Left renal pelvis (tissue), 4 donors: ENCODE measurements at places on chromosomes 2 and 18.

GRCh38 chr18:62617793-62618591 lies 95.2 kb downstream of the ZCCHC2 start:
- DNase-seq: no peak

- no peak for DNase-seq
Measured at GRCh38 chr2:61841286-61841685, 12.6 kb downstream of the FAM161A start.

DNA sequence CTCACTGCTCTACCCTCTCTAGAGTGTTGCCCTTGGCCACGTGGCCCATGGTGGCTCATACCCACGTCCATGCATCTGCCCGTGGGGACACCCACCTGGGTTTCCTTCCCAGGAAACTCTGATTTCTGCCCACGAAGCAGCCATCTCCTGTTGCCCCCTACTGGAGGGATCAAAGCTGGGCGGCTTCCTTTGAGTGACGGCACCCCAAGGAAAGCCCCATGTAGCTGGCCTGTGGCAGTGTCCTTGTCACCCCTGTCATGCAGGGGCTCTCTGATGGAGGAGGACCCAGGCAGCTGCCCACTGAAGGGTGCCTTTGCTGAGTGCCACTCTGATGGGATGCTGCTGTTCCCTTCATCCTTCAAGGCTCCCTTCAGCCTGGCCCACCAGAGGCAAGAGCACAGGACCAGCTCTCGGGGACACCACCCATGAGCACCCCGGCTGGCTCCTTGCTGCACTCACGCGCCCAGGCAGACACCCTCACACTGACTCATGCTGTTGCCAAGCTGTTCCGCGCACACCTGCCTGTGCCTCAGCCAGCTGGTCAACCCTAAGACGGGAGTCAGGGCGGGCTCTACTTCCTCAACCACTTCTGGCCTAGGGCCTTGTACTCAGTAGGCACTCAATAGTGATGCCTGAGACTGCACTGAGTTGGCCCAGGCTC lies 101.1 kb downstream of the CTIF start:
- DNase-seq: no peak

- DNase-seq: no peak
Measured at GRCh38 chr2:86124683-86125082, 18.6 kb downstream of the PTCD3 start.

- no peak for DNase-seq
Measured at GRCh38 chr18:79440316-79441110, 44.8 kb downstream of the NFATC1 start.

DNA sequence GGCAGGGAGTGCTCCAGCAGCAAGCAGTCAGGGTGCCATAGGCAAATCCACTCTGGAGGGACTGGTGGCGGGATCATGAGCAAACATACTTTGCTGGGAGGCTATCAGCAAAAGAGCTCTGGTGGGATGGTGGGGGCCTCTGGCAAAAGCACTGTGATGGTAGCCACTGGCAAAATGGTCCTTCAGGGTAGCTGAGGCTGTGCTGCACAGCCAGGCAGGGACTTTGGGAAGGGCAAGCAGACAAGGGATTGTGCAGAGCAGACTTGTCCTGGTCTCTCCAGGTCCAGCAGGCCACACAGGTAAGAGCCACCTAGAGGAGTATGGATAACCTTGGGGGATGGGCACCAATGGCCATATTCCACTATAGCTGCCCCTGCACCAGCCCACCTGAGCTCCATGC lies 129.4 kb upstream of the OTOS start:
- no peak for DNase-seq

DNA sequence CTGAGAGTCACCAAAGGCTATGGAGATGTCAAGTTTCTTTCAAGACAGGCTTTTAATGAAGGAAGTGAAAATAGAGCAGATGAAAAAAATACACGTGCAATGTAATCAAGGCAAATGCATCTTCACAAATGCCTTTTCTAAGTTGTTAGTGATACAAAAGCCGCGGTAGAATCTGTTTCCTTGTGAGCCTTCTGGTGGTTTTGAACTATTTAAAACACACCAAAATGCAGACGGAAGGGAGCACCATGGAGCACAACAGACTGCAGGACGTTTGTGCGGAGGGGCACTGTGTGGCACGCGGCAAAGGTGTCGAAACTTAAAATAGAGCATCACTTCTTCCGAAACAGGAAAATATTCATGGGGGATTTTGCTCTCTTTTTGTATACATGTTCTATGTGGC lies 65.0 kb upstream of the BOD1L2 start:
- no peak for DNase-seq
